ENCODE measurements at places on chromosomes 4 and X.

DNA sequence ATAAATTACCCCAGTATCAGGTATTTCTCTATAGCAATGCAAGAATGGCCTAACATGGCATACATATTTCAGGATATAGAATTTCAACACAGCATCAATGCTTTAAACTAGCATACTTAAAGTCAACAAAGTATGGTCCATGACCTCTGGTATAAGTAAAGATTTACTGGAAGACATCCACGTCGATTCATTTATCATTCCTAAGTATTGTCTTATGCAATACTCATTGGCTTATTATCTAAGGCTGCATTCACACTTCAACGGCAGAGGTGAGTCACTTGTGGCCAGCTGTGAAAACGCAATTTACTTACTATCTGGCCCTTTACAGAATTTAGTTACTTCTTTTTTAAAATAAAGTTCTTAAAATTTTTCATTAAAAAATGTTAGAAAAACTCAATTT, 42.6 kb downstream of the ADGRA3 start:
- no peak for DNase-seq

DNA sequence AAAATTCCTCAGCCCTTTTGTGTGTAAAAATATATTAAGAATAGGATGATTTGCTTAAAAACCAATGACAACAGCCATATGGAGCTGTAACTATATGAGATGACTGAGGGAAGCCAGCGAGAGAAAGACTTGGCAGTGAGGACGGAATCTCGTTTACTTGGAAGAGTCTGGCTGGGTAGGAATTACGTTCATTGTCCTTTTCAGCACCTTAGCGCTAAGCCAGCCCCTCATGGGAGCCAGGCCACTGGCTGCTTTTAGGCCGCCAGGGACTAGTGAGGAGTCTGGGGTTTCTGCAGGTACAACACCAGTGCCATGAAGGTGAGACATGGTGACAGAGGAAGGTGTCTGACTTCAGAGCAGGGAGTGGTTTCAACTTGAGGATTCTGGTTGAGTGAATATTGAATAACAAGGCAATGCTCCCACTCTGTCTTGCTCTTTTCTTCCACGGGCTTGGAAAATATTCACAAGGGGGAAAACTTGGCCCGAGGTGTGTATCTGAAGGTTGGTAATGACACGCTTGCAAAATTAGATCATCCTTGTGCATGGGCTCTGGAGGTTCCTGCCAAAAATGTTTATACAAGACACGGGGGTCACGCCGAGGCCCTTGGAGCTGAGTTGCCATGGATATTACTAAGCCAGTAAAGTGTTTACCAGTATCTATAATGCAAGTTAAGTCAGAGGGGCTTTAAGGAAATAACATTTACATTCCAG, 17.4 kb downstream of the KLF3 start:
- DNase-seq = no peak

DNA sequence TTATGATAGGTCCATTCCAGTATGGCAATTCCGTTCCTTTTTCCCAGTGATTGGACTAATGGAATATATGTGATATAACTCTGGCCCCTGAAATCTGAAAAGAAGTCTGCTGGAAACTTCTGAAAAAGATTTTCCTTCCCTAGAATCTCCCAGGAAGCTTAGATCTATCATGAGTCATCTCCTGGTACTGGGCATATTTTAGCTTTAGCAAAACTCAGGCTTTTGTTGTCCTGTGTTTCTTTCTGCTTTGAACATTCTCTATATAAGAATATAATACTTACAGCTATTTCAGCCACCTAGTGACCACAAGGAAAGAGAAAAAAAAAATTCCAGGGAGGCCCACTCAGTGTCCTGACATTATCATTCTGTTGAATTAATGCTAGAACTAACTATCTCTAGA, 597.2 kb upstream of the GRIA3 start:
- DNase-seq = no peak

DNA sequence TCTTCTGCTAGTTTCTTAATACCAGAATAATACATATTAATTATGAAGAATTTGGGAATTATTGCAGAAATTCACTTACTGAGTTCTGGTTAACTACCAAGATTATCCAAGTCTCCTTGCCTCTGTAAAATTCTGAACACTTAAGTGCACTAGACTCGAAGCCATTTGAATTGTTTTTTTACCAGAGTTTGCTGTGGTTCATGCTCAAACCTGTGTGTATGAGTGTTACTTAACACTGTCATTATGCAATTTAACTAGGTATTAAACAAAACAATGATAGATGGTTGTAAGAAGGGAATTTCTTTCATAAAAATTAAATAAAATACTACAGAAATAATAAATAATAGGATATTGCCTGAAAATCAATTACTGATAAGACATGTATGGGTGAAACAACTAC, 145.6 kb upstream of the FAT4 start:
- DNase-seq = no peak

GRCh38 chrX:24542756-24543155, 77.7 kb downstream of the PDK3 start:
- no peak for DNase-seq

GRCh38 chr4:169330095-169330494, 59.3 kb upstream of the SH3RF1 start:
- no peak for DNase-seq

- DNase-seq = no peak
These were observed 6.3 kb downstream of the KIAA1210 start for GRCh38 chrX:119121341-119121740.

- no peak for DNase-seq
These were observed 3.8 kb downstream of the ZFX start for GRCh38 chrX:24153178-24153795.

DNA sequence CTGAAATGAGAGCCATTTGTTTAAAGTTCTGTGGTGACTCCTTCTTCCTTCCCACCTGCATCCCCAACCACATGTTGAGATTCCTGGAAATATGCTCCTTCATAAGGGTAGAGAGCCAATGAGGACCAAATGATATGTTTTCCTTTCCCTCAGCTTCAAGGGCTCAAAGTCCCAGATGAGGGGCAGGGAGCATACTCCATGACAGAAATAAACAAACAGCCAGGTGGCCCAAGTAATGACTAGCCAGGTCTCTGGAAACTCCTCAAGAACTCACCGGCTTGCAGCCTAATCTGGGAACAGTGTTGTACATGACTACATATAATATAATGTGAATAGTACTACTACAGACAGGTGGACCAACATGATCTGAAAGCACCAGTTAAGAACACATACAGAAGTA, 392.3 kb downstream of the PACRGL start:
- no peak for DNase-seq

DNA sequence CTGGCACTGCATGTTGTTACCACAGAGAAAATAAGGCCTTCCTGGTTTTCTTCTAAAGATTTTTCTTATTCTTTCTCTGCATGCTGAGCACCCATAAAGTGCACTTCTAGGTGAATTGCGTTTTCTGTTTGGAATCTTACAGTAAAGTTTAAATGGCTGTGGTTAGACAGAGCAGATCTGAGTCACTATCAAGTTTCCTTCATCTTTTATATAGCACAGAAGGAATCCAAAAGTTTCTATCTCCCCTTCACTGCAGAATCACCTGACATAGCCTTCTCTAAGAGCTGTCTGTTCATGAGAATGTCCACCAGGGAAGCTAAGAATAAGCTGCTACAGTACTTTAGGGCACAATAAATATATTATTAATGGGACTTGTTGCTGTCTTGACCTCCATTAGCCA, 455.5 kb upstream of the FAM241A start:
- DNase-seq = no peak

DNA sequence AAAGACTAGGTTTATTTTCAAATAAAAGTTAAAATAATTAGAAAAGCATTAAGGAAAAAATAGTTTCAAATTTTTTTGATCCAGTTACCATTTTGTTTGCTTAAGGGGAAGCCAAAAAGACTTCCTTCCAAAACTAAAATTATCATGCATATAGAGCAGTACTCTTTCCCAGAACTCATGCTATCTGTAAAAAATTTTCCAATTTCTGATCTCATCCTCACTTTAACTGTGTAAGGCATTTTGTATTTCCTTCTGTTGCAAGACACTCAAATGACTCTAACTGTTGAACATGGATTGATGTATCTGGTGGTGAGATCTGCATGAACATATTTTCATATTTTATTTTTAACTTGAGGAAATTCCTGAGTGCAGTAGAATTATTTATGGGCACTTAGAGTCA, 150.1 kb downstream of the ADAM29 start:
- DNase-seq = no peak

DNA sequence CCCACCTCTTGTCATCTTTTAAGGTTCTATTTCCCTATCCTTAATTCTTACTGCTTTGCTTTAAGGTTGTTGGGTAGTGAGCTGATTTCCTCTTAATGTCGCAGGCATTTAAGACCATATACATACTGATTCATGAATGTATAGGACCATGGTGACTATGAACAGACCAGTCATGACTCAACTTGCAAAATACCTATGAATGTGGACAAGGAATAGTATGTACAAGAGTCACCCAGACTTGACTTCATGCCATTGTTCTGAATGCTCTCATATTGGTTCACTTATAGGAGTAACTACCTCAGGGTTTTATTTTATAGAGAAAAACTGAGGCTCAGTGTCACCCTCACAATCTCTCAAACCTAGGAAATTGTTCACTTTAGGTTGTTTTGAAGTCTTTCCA, 44.3 kb downstream of the CCNG2 start:
- no peak for DNase-seq

DNA sequence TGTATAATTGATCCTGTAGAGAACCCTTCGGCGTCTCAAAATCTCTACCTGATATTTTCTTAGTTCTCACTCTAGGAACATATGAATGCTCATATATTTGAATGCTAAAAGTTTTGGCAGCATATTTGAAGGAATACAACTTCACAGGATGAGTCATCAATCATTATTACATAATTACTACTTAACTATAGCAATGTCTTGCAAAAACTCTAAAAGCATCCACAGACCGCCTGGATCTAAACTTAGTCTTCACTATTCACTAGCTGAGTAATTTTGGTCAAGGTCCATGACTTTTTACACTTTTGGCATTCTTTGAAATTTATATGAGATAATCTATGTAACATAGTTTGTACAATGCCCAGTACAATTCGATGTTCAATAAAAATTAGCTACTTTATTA, 194.7 kb downstream of the DTHD1 start:
- DNase-seq = no peak

DNA sequence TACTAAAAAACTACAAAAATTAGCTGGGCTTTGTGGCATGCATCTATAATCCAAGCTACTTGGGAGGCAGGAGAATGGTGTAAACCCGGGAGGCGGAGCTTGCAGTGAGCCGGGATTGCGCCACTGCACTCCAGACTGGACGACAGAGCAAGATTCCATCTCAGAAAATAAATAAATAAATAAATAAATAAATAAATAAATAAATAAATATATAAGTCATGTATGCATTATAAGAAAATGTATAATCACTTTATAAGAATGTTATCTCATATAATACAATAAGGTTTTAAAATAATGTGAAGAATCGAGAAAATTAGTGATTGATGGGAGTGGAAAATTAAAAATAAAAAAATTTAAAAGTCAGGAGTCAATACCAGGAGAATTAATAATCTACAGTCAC, 127.5 kb downstream of the GALNTL6 start:
- no peak for DNase-seq

DNA sequence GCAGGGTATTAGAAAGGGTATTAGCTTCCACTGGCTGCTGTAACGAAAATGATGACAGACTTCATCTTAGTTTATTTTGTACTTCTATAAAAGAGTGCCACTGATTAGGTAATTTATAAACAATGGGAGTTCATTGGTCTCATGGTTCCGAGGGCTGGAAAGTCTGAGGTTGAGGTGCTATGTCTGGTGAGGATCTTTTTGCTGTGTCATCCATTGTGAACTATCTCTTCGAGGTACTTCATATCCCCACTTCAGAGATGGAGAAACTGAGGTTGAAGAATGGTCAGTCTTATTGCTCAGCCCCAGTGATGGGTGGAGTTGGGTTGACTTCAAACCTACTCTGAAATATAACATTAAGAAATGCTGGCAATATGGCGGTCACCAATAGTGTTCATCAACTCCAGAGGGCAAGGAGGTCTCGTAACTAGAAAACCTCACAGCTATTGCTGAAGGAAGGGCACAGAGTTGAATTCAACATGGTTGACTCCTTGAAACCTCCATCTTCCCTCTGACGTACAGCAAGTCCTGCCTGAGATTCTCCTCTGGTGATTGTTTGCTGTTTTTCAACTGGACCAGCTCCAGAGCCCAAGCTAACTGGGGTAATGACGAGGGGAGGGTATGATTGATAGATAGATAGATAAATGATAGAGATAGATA, 53.6 kb upstream of the SHOX start:
- DNase-seq = no peak

DNA sequence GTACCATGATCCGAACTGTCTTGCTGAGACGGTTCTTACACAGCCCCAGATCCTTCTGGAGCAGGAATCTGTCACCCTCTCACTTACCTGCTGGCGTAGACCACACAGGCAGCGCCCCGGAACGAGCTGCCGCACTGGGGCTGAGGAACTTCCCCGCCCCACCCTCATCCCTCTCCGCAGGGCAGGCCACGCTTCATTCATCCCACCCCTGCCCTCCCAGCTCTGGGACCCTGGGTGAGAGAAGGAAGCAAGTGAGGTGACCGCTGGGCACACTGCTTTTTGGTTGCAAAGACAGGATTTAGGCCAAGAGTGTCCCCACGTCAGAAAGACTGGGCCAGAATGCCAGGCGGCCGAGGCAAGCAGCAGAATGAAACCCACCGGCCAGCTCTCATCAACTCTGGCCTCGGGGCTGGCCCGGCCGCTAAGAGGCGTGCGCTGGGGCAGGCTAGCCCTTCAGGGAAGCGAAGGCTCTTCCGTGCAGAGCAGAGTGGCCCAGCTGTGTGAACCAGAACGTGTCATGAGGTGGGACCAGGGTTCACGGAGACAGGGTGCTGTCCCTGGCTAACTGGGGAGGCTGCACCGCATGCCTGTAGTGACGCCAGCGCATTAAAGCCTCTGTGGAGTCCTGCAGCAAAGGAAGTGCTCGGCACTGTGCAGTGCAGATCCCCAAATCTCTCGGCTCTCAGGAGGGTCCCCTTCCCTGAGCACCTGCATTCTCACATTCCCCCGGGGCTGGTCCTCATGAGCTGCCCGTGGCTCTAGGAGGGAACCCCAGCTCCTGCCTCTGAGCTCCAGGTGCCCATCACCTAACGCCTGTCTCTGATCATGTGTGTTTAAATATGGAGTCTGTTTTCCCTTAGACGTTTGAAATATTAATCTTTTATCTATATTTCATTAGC, 6.4 kb downstream of the LRPAP1 start:
- no peak for DNase-seq

GRCh38 chr4:172232966-172233365, 419.8 kb downstream of the GALNTL6 start:
- DNase-seq = no peak

- DNase-seq = no peak
These were observed 32.2 kb upstream of the PPARGC1A start for GRCh38 chr4:23922013-23922412.
